ENCODE measurements at places on chromosomes 3 and 15.

GRCh38 chr15:43270676-43271306, 4.1 kb upstream of the TGM5 start:
- DNase-seq, result no peak

GRCh38 chr3:45593708-45594601, 596 bp upstream of the LIMD1 start:
- DNase-seq, result peak; percentile 82

DNA sequence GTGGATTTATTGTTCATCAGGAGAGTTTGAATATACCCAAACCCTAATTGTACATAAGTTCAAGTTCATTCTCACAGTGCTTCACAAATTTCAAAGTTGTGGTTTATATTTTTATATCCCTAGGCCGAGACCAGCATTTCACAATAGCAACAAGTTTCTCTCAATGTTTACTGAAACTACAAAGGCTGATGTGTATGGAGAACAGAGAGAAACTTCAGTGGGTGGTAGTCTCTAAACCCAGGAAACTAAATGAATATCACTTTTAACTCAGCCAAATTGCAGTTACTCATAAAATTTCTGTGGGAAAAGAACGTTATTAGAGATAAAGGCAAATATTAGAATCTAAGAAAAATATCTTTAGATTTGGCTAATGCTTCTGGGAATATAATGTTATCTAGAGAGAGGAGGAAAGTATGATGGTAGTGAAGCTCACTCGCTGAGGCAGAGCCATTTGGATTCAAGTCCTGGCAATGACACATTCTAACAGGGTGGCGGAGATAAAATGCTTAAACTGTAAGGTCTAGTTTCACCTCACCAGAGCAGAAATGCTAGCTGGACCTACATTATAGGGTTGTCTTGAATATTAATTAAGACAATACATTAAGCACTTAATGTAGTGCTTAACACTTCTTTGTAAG, 514.8 kb downstream of the EPHA3 start:
- DNase-seq, result no peak

- DNase-seq, result no peak
Measured at GRCh38 chr3:153232851-153233271, 70.8 kb downstream of the RAP2B start.

GRCh38 chr3:4748701-4749378, 230.4 kb upstream of the BHLHE40 start:
- DNase-seq, result no peak

DNA sequence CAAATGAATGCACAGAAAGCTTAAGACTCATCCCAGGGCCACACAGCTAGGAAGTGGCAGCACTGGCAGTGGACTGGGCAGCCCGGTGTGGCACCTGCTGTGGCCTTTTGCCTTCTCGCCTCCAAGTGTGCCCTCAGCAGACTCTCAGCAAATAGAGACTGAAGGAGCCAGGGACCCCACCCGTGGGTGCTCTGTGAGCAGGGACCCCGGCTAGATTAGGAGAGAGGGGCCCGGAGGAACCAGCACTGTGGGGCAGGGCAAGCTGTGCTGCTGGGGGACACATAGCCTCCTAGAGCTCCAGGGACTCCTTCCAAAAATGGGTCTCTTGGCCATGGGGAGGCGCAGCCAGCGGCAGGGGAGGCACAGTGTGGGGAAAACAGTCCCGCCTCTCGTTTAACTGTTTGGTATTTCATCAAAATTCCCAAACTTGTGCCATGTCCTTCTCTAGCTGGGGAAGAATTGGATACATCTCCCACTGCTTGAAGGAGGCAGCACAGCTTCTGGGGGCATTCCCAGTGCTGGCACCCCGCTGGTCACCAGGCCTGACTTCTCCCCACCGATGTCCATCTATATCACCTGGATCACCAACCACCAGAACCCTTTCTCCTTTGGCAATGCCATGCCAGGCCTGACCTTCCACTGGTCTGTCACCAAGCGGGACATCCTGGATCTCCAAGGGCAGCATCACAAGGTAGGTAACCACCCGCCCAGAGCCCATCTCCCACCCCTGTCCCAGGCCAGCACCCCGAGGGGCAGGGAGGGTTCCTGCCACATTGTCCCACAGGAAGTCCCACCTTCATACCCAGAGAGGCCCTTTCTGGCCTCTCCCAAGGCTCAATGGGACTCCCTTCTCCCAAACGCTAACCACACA, 12.0 kb upstream of the TXNRD3 start:
- DNase-seq, result no peak

GRCh38 chr3:43389388-43390254, 103.3 kb downstream of the SNRK start:
- no peak for DNase-seq

GRCh38 chr3:73144828-73145227, 83.4 kb downstream of the EBLN2 start:
- no peak for DNase-seq

- DNase-seq, result no peak
Measured at GRCh38 chr15:76327191-76328105, 9.1 kb upstream of the ISL2 start.
